Pancreas (tissue), 10 donors: ENCODE measurements at places on chromosomes 12 and 14. TPM values are rescaled to one million over a fixed set of nuclear protein-coding genes. Genes with fewer than 3 reads are reported as not detected.

- no peak for DNase-seq
- no peaks in the 10 kb centered on the region for H3K4me1 ChIP-seq
- no peak overlapping the region for H3K4me3 ChIP-seq
- H3K27ac ChIP-seq: no peak overlapping the region
- H3K36me3 ChIP-seq: no peaks in the 10 kb centered on the region
Measured at GRCh38 chr12:130831876-130832405, 7.1 kb downstream of the STX2 start.

DNA sequence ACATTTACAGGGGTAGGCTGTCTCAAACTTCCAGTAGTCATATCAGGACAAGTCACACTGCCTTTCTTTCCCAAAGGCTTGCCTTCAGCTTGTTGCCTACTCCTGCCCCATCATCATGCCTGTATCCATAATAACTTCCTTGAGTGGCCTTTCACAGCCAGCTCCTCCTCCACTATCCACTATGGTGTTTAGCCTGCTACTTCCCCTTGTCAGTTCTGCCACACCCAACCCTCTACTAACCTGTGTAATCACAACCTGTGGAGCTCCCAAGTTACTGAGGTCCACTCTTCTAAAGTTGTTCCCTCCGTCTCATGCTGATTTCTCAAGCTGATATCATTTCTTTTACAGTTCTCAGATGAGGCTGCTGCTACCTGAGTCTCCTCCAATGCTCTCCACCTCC is 159.9 kb downstream of the BMP4 start:
- H3K27ac ChIP-seq: no peak overlapping the region
- H3K4me3 ChIP-seq: no peak overlapping the region
- no peaks in the 10 kb centered on the region for H3K36me3 ChIP-seq
- no peaks in the 10 kb centered on the region for H3K27me3 ChIP-seq

DNA sequence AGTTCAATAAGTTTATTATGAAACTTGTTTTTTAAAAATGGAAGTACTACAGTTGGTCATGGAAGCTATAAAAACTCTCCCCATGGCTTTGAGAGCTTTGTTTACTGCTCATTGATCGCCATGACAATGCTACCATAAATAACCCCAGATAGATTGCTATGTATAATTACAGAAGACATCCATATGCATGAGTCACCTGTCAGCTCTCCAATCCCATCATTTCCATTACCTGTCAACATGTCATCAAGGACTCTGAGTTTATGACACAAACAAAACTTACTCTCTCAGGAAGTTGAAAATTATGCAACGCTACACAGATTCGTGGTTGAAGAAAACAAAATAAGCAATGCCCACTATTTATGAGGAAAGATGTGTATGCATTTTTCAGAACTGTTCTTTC is 144.4 kb downstream of the SEC23A start:
- DNase-seq: no peak
- H3K4me1 ChIP-seq: no peaks in the 10 kb centered on the region
- H3K36me3 ChIP-seq: no peaks in the 10 kb centered on the region
- no peaks in the 10 kb centered on the region for H3K27me3 ChIP-seq
- no peak overlapping the region for H3K4me3 ChIP-seq
- no peak overlapping the region for H3K27ac ChIP-seq

- no peak overlapping the region for H3K27ac ChIP-seq
- H3K36me3 ChIP-seq: no peaks in the 10 kb centered on the region
- peak; percentile 22 for DNase-seq
- no peaks in the 10 kb centered on the region for H3K4me1 ChIP-seq
Measured at GRCh38 chr12:123479442-123480180, 21.7 kb downstream of the SNRNP35 start.

DNA sequence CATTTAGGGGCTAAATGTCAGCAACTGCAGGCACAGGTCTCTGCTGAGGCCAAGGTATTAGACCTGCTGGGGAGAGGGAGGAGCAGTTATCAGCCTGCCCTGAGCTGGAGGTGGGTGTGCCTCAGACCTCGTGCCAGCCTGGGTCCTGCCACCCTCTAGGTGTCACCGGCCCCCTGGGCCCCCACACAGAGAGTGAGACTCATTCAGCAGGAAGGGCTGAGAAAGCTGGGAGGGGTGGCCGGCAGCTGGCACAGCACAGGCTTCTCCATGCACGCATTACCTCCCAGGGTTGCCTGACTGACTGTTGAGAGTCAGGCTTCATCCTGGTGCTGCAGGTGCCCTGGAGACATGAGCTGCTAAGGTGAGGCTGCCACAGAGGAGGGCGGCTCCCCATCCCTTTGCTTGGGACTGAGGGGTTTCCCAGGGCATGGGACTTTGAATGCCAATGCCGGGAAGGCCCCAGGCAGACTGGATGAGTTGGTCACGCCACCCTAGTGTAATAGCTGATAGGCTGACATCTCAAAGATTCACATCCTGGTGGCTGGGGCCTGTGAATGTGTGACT is 75.3 kb upstream of the C14orf180 start:
- no peak overlapping the region for H3K4me3 ChIP-seq
- no peaks in the 10 kb centered on the region for H3K36me3 ChIP-seq
- no peak overlapping the region for H3K27ac ChIP-seq

Gene LTB4R2
- polyA plus RNA-seq: 0.73 TPM
